ENCODE measurements at places on chromosomes 7 and 10.

- DNase-seq = no peak
These were observed 53.2 kb downstream of the PKD1L1 start for GRCh38 chr7:47895026-47895425.

- DNase-seq = no peak
These were observed 73.9 kb downstream of the AGMO start for GRCh38 chr7:15487896-15488295.

GRCh38 chr7:77308792-77309191 is 107.4 kb downstream of the GSAP start:
- DNase-seq = no peak

GRCh38 chr10:42866115-42866995 is 83.8 kb downstream of the BMS1 start:
- peak; percentile 73 for DNase-seq

DNA sequence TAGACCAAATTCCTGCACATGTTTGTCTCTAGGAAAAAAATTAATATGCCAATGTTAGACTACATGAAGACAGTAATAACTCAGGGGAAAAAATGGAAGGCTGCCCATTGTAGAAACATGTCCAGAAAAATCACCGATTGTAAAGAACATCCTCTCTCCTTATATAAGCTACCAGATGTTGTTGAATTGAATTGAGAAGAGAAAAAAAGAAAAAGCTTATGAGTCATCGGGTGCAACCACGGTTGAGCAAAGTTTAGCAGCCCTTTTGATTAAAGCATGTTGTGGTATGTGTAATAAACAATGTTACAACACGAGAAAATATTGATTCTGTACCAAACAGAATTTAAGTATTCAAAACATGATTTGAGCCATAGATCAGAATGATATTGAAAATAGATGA is 102.3 kb upstream of the ARHGAP21 start:
- DNase-seq = peak; percentile 84

GRCh38 chr7:82053453-82054032 is 283.7 kb upstream of the HGF start:
- no peak for DNase-seq

DNA sequence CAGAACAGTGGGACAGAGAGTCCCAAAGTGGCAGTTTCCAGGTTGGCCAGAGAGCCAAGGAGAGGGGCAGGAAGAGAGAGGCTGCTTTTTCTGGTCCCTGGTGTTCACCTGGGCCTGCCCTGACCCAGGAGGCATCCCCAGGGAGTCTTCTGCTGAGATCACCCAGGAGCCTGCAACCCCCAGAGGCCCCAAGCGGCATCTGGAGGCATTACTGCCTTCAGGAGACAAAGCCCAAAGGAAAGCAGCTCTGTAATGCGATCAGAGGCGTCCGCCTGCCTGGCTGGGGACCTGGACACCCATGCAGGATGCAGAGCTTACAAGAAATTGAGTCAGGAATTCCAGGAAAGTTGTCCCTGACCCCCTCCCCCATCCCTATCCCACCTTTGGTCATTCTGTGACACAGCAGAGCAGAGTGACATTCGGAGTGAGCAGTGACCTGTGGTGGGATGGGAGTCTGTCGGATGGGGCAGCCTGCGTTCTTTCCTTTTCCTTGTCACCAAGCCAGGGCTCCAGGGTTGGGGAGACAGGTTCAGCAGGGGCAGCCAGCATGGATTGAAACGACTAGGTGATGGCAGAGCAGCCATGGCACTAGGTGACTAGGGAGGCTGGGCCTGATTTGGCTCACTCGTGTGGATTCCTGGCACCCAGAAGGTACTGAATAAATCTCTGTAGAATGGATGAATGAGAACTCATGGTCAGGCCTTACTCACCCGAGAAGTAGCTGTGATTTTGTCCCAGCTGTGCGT is 10.4 kb downstream of the UNC5B start:
- peak; percentile 13 for DNase-seq

DNA sequence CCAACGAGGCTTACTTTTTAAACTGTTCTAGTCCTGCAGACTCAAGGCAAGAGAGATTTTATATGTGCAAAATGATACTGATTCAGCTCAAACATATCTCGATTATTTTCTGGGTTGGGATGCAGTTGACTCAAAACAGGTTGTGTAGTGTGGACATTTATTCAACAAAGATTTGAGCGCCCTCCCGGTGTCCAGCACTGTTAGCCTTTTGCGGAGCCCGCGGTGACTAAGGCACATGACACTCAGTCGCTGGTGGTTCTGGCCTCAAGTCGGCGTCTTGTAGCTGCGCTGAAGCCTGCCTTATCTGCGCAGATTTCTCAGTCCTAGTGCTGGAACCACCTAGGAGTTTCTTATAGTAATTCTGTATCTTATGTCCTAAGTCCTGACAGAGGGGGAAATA is 938 bp upstream of the CADPS2 start:
- peak; percentile 84 for DNase-seq

- DNase-seq = no peak
These were observed 52.6 kb downstream of the GNAI1 start for GRCh38 chr7:80187279-80187678.

- peak; percentile 62 for DNase-seq
These were observed at the start of gene VSTM4 for GRCh38 chr10:49115015-49115795. Gene VSTM4 (minus strand): TSS chr10:49115522. CDS start chr10:49115485, 37 bp downstream.

DNA sequence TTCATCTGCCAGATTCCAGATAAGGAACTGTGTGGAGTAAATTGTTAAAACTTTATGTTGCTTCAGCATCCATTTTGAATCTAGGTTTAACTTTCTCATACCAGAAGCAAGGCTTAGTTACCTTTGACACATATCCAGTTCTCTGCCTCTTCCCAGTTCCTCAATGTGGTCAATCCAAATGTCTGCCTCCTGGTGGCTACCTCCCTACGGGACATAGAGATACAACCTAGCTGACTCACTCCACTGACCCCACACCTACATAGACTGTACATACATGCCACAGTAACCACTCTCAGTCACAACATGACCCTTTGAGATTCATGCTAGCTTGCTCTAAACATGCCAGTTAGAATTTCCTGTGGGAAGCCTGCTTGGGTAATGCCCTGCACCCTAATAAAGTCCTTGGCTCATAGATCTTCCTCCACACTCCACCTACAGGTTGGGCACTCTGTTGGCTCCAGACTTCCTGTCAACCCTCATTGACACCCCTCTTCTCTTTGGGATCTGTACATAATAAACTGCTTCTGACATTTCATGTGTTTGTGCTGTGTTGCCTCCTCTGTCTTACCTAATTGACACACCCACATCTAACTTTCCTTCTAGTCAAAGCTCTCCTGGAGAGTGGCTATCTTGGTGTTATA is 278.1 kb downstream of the HTR7 start:
- DNase-seq = peak; percentile 76

DNA sequence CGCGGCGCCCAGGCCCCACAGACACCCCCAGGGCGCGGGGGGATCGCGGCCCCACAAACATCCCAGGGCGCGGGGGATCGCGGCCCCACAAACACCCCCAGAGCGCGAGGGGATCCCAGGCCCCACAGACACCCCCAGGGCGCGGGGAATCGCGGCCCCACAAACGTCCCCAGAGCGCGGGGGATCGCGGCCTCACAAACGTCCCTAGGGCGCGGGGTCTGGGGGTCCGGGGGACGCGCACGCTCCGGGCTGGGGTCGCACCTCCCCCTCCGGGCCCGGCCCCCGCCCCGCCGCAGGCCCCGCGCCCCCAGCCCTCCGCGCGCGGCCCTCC is 382 bp downstream of the DIP2C start:
- no peak for DNase-seq

GRCh38 chr10:109744020-109744419 is 179.3 kb downstream of the XPNPEP1 start:
- no peak for DNase-seq

- no peak for DNase-seq
These were observed 202.0 kb upstream of the SEMA3C start for GRCh38 chr7:81120803-81121202.

GRCh38 chr7:36272567-36273269 is 116.9 kb upstream of the ANLN start:
- DNase-seq = peak; percentile 73

- peak; percentile 56 for DNase-seq
These were observed 259.1 kb upstream of the MKLN1 start for GRCh38 chr7:131068604-131069021.

DNA sequence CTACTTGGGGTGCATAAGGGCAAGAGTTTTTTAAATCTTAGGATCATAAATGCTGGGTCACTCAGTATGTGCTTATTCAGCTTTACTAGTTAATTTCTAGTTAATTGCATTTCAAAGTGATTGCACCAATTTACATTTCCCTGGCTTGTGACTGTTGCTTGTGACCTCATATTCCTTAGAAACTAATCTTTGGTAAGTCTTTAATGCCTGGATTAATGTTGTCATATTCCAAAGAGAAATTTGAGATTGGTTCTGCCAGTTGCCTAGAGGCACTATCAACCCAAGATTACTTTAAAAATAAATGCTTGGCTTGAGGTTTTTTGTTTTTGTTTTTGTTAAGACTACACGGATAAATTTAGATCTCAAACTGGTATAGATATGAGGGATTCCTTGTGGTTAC is 103.1 kb downstream of the ANK3 start:
- no peak for DNase-seq

GRCh38 chr10:12181065-12181775 is 14.5 kb downstream of the NUDT5 start:
- peak; percentile 66 for DNase-seq

DNA sequence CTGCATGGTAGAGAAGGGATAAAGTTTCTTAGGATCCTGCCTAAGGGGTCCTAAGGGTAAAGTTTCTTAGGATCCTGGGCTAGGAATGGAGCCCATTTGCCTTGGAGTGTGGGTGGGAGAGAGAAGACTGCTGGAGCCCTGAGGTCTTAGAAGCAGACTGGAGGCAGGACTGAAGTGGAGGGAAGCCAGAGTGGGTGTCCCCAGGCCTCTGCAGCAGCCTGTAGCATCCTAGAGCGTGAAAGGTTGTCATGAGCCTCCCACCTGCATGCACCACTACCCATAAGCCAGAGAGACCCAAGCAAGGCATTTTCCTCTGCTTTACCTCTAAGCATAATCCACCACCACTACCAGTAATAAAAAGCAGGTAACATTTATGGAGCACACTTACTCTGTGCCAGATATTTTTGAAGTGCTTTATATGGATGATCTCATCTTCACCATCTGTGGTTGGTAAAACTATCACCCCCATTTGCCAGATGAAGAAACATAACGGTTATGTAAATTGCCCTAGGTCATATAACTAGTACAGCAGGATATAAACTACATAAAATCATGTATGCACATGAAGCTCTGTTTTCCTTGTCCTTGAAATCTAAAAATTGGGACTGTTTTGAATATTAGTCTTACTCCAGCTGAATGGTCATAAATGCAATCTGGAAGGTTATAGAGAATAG is 103.5 kb upstream of the CCDC6 start:
- no peak for DNase-seq

GRCh38 chr10:100571084-100571856 is 35.5 kb downstream of the HIF1AN start:
- DNase-seq = no peak

DNA sequence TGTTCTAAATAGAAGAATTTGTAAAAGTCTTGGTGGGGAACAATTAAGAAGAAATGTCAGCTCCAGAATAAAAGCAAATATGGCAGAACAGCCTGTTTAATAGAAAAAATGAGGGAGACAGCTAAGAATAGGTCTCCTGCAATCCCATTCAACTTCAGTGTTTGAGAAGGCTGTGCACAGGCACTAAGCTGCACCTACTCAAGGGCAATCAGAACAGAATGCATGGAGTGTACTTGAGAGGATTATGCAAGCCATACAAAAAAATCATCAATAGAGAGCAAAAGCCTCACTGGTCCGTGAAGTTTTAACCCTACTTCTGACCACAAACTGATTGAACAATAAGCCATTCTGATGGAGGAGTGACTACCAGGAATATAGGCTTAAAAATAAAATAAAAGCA is 690.7 kb upstream of the PCDH15 start:
- DNase-seq = no peak

DNA sequence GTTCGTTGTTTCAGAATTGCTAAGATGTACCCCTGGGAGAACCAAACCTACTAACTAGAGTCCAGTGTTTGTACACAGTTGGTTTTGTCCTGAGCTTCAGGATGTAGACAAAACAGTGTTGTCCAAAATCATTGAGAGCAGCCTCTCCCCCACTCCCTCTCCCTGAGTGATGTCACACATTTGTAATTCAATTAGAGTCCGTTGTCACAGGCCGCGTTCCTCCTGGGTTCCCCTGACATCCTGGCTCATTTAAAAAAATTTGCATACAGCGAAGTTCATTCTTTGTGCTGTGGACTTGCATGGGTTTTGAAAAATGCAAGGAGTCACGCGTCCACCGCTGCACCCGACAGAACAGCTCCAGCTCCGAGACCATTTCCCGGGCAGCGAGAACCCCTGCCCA is 10.3 kb downstream of the GRIFIN start:
- DNase-seq = no peak

GRCh38 chr7:110442381-110442837 is 648.5 kb upstream of the LRRN3 start:
- peak; percentile 79 for DNase-seq

DNA sequence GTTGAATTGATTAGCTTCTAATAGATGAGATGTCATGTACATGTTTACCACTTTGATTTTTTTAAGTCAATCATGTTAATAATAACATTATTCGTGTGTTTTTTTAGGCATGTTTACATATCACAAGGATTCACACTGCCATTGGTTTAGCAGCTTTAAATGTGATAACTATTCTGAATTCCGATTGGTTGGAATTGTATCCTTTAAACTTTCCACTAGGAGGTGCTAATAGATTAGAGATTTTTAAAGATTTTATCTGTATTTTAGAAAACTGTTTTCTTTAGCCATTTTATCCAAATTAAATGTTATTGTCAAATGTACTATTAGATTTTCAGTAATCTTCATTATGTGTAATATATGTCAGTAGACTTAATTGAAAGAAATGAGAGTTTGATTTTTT is 83.2 kb downstream of the HECTD2 start:
- DNase-seq = peak; percentile 74

DNA sequence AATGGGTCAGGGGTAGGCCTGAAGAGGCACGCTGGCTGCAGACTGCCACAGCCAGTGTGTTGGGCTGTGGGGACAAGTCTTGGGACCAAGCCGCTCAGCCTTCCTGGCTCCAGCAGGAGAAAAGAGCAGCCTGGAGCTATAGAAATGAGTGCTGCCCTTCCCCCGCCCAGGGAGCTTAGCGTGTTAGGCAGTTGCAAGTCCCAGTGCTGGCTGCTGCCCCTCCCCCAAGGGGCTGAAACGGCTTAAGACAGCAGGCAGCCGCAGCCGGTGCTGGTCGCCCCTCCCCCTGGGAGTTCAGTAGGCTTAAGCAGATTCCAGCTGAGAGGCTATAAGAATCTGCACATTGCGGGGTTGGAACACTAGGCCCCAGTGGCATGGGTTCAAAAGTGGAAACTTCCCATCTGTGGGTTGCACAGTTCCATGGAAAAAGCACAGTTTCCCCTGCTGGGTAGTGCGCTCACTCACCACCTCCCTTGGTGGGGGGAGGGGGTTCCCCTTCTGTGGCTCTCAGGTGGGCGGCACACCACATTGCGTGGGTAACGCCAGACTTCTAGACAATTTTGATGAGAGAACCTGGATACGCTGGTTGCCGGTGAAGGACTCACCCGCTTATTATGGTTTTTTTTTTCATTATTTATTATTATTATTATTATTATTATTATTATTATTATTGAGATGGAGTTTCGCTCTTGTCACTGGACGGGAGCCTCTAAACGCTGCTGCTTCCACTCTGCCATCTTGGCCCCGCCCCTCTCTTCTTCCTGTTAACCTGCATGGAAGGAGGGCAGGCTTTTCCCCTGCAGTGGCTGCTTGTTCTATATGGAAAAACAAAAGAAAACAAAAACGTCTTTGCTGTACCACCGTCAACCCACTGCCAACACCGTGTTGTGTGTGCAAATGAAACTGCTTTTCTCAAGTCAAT is 151.1 kb downstream of the CXCL12 start:
- DNase-seq = peak; percentile 37

Measured in choroid plexus epithelial cell (primary cell).